ENCODE measurements at places on chromosomes 7 and 10. TPM values are rescaled to one million over a fixed set of nuclear protein-coding genes. Genes with fewer than 3 reads are reported as not detected.
A peak's percentile ranks its signal among the peaks of the same experiment; 100 is the strongest.

GRCh38 chr7:22751341-22751740 is 24.3 kb downstream of the IL6 start:
- H3K4me3 ChIP-seq = no peak overlapping the region
- no peaks in the 10 kb centered on the region for H3K27me3 ChIP-seq
- H3K4me1 ChIP-seq = no peaks in the 10 kb centered on the region
- no peak for DNase-seq

Gene STEAP1
- 6.3 TPM for polyA plus RNA-seq

DNA sequence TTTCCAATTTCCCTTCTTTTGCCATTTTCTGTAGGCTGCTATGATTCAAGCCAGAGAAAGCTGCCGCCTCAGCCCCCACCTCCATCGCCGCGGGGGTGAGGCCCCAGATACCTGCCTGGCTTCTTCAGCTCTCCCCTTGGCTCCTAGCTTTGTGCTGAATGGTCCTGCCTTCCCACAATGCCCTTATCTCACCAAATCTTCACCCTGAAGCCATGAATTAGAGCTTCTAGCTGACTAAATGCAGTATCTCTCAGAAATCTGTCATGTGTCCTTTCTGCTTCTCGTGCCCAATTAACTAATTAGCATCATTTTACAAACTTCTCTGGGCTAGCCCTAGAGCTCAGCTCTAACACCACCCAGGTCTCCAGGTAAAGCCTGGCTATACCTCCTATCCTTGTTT is 32.2 kb upstream of the GPNMB start:
- no peaks in the 10 kb centered on the region for H3K36me3 ChIP-seq
- H3K27me3 ChIP-seq = no peaks in the 10 kb centered on the region

DNA sequence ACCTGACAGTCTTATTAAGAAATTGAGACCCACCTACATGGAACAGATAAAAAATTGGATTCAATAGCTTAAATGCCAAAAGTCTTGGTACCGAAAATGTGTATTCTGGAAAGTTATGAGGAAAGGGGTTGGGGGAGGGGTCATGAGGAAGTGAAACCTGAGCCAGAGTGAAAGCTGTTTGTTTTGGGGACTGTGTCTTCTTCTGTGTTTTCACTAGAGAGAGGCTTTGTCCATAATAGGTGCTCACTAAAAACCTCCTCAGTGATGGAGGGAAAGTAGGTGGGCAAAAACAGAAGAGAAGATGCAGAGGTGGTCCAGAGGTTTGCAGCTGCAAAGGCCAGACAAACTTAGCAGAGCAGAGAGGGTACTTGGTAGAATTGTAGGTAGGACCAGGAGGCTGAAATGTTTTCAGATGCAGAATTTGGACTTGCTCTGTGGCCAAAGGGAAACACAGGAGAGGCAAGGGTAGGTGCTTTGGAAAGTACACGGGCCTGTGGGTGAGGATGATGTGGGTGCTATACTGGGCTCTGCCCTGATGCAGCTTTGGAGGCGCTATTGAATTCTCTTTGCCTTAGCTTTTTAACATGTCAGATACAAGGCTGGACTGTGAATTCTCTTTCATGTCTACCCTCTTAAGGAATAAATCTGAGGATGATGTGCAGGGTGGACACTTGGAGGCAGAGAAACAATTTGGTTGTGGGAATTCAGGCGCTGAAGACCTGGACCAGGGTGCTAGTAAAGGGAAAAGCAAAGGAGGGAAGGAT is 254.6 kb downstream of the PTEN start:
- no peaks in the 10 kb centered on the region for H3K27me3 ChIP-seq
- H3K27ac ChIP-seq = no peak overlapping the region
- DNase-seq = no peak
- no peaks in the 10 kb centered on the region for H3K4me1 ChIP-seq

GRCh38 chr10:121497513-121498470 is 100.5 kb downstream of the FGFR2 start:
- DNase-seq = peak; percentile 74
- peaks cover 2% of the 10 kb centered on the region for H3K36me3 ChIP-seq
- no peak overlapping the region for H3K27ac ChIP-seq
- peaks cover 2% of the 10 kb centered on the region for H3K4me1 ChIP-seq
- no peak overlapping the region for H3K4me3 ChIP-seq

Gene KLF14
- polyA plus RNA-seq = 0.13 TPM

Gene ASB10
- 0.22 TPM for polyA plus RNA-seq

Gene CYP26A1
- polyA plus RNA-seq = not detected

DNA sequence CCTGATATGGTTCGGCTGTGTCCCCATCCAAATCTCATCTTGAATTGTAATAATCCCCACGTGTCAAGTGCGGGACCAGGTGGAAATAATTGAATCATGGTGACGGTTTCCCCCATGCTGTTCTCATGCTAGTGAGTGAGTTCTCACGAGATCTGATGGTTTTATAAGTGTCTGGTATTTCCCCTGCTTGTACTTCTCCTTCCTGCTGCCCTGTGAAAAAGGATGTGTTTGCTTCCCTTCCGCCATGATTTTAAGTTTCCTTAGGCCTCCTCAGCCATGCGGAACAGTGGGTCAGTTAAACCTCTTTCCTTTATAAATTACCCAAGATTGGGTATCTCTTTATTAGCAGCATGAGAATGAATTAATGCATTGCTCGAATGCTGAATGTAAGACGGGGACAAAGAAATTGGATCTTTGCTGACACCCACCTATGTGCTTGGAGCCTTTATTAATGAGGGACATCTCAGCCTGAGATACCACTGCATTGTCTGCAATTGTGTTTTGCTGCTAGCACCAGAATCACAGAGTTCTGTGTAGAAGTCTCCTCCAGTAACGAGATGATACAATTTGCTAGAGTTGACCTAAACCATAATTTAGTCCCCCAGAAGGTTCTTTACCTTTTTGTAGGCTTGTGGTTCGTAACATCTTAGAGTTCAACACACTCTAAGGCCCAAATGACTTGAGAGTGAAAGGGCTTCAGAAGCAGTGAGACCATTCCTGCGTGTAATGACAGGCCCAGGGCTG is 28.6 kb downstream of the SLC35B4 start:
- H3K4me3 ChIP-seq = no peak overlapping the region
- H3K27ac ChIP-seq = no peak overlapping the region
- DNase-seq = no peak
- no peaks in the 10 kb centered on the region for H3K27me3 ChIP-seq
- H3K36me3 ChIP-seq = no peaks in the 10 kb centered on the region

Gene SPDYE5
- not detected for polyA plus RNA-seq

- H3K4me3 ChIP-seq = no peak overlapping the region
- H3K4me1 ChIP-seq = no peaks in the 10 kb centered on the region
- no peaks in the 10 kb centered on the region for H3K36me3 ChIP-seq
- H3K27me3 ChIP-seq = no peaks in the 10 kb centered on the region
Measured at GRCh38 chr10:15265056-15265455, 96.6 kb upstream of the NMT2 start.

- H3K36me3 ChIP-seq = no peaks in the 10 kb centered on the region
- no peak overlapping the region for H3K27ac ChIP-seq
- DNase-seq = peak; percentile 9
- no peaks in the 10 kb centered on the region for H3K27me3 ChIP-seq
- no peak overlapping the region for H3K4me3 ChIP-seq
Measured at GRCh38 chr10:75434291-75434690, 2.9 kb downstream of the LRMDA start.

DNA sequence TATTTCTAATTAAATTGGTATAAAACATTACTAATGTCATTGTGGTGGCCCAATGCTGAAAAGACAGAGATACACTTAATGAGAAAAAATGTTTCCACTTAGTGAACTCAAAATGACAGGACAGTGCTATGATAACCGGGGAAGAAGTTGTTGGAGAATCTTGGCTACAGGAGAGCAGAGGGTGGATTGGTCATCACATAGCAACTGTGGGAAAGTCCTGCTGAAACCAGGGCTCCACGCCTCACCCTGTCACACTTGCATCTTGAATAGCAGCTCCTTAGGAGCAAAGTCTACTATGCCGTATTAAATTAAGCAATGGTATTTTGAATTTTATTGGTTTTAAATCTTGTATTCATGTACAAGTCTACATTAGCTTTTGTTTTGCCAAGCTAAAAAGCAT is 225.5 kb downstream of the KLF6 start:
- H3K4me3 ChIP-seq = no peak overlapping the region
- H3K27ac ChIP-seq = no peak overlapping the region
- no peaks in the 10 kb centered on the region for H3K27me3 ChIP-seq
- DNase-seq = no peak
- H3K36me3 ChIP-seq = no peaks in the 10 kb centered on the region

DNA sequence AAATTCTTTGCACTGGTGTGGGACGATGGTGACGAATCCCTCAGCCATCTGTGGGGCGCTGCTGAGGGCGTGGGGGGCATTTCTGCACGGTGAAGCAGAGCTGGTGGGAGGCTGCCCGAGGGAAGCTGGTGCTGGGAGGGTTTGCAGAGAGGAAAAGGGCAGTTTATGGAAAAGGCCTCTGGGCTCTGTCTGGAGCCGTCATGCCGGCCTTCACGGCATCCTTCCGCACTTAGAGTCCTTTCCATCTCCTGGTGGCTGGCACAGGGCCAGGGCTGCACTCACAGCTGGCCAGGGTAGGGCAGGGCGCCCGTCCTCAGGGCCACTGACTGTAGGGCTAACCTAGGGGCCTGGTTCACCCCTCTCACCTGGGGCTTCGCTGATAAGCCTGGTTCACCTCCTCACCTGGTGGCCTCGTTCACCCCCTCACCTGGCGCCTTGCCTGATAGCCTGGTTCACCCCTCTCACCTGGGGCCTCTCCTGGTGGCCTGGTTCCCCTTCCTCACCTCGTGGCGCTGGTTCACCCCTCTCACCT is 598 bp upstream of the AMZ1 start:
- H3K4me1 ChIP-seq = no peaks in the 10 kb centered on the region
- H3K27me3 ChIP-seq = peaks cover 8% of the 10 kb centered on the region
- DNase-seq = no peak
- H3K36me3 ChIP-seq = no peaks in the 10 kb centered on the region
- H3K4me3 ChIP-seq = no peak overlapping the region
- no peak overlapping the region for H3K27ac ChIP-seq

DNA sequence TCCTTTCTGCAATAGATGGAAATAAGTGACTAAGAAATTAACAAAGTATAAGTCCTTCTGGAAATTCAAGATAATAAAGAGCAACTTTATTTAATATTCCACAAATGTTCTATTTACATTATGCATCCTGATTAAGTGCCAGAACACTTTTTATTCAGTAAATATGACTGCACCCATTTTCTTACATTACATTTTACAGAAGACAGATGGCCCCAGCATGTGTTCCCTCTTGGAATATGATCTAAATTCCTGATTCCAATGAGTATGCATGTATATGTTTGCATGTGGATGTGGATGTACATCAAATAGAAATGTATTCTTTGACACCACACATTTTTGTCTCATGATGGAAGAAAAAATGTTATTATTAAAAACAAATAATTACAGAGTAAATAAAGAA is 628.7 kb upstream of the SEMA3D start:
- H3K27ac ChIP-seq = no peak overlapping the region
- no peaks in the 10 kb centered on the region for H3K36me3 ChIP-seq
- no peaks in the 10 kb centered on the region for H3K4me1 ChIP-seq
- no peak for DNase-seq
- no peak overlapping the region for H3K4me3 ChIP-seq
- H3K27me3 ChIP-seq = no peaks in the 10 kb centered on the region

- no peak for DNase-seq
- no peak overlapping the region for H3K4me3 ChIP-seq
- H3K36me3 ChIP-seq = peaks cover 4% of the 10 kb centered on the region
Measured at GRCh38 chr7:47514818-47515217, 67.1 kb downstream of the TNS3 start.

DNA sequence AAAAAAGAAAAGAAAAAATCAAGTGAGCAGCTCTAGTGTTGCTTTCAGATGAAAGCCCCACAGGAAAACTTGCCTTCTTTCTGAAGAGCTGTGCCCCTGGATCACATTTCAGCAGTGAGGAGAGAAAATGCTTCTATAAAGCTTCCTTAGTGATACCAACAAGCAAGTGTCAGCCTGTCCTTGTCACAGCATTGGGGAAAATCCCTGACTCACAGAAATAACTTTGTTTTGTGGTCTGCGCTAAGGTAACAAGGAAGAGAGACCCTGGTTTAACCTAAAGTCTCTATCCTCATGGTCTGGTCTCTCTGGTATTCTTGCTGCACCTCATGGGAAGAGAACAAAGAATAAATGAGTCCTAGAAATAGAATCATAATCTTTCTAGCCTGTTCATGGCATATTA is 885.2 kb upstream of the SORCS1 start:
- H3K4me1 ChIP-seq = no peaks in the 10 kb centered on the region
- DNase-seq = peak; percentile 5
- no peaks in the 10 kb centered on the region for H3K36me3 ChIP-seq
- no peak overlapping the region for H3K27ac ChIP-seq
- H3K4me3 ChIP-seq = no peak overlapping the region
- H3K27me3 ChIP-seq = no peaks in the 10 kb centered on the region

- DNase-seq = no peak
- no peaks in the 10 kb centered on the region for H3K27me3 ChIP-seq
- H3K27ac ChIP-seq = no peak overlapping the region
- no peaks in the 10 kb centered on the region for H3K4me1 ChIP-seq
Measured at GRCh38 chr7:127383123-127383835, 9.2 kb downstream of the ZNF800 start.

DNA sequence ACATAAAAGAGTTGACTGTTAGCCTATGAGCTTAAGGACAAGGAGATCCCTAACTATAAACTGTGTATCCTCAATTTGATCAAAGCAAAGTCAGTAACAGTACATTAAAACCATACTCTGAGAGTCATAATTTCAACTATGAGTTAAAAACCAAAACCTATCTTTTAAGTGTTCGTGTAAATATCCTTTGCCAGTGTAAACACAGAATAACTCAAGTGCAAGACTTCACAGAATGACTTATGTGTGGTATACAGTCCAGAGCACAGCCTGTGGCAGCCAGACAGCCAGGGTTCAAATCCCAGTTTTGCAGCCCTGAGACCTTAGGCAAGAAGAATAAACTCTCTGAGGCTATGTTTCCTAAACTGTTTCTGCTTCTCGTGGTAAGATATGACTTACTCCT is 30.3 kb upstream of the NEBL start:
- H3K4me1 ChIP-seq = no peaks in the 10 kb centered on the region
- H3K27ac ChIP-seq = no peak overlapping the region
- H3K4me3 ChIP-seq = no peak overlapping the region
- no peaks in the 10 kb centered on the region for H3K36me3 ChIP-seq

Gene PPP1R17
- polyA plus RNA-seq = not detected

DNA sequence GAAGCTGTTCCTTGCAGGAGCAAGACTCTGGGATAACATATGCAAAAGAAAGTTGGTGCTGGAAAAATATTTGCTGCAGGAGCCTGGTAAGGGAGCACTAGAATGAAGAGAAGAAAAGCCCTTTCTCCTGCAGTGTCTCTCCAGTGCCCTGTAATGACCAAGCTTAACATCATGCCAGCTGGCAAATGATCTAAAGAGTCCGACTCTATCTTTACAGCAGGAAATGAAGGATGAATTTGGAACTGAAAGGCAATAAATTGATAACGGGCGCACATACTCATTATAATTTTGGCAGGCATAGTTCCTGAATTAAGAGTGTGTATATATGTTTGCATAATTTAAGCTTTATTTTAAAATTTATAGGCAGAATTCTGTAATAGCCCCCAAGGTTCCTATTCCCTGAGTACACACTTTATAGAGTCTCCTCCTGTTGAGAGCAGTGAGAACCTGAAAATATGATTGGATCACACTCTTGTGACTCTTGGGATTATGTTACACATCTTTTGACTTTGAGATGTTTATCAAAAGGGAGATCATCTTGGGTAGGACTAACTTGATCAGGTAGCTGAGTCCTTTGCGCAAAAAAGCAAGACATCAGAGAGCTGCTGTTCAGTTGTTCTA is 299.0 kb upstream of the MBL2 start:
- no peaks in the 10 kb centered on the region for H3K27me3 ChIP-seq
- no peak overlapping the region for H3K4me3 ChIP-seq
- H3K4me1 ChIP-seq = no peaks in the 10 kb centered on the region

Gene TES
- 21.5 TPM for polyA plus RNA-seq

Data from kidney (tissue), 22 donors.